IMR-90 (cell line): ENCODE measurements at places on chromosomes 3 and 15.

GRCh38 chr15:77856705-77857346, 220.7 kb downstream of the TBC1D2B start:
- no peak for DNase-seq

GRCh38 chr3:192409838-192410683, 317.3 kb downstream of the FGF12 start:
- DNase-seq = no peak

DNA sequence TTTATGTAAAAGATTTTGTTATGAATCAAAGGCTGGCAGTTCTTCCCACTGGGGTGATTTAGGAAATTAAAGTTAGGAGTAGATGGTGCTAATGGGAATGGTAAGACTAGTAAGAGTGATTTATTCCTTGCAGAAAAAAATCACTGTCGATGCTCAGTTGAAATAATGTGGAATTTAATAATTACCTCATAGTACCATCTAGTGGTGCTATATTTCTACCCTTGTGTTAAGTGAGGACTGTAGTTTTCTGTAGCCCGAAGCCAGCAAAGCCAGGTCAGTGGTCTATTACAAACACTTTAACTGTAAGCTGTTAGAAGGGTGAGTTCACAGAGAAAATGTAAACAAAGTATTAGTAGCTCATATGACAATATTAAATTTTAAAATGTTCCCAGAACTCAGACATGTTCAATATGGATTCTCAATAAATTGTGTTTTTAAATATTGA, 39.5 kb upstream of the GOLGA8J start:
- peak; percentile 29 for DNase-seq

- DNase-seq = no peak
Observed at GRCh38 chr3:53102601-53103147, 27.6 kb downstream of the RFT1 start.

- DNase-seq = no peak
Observed at GRCh38 chr3:24545887-24546286, 51.2 kb upstream of the THRB start.

DNA sequence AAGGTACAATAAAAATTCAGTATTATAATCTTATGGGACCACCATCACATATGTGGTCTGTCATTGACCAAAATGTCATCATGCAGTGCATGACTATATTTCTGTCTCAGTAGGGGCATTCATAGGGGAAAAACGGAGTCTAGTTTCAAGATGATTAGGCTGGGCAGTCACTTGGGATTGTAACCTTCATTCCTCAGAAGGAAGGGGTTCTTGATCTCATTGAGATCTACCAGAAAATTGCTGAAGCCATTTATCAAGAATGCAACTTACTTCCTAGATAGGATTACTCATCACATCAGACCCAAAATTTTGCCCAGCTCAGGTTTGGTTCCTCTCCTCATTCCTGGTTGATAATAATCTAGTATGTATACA, 37.3 kb downstream of the BTD start:
- DNase-seq = no peak

DNA sequence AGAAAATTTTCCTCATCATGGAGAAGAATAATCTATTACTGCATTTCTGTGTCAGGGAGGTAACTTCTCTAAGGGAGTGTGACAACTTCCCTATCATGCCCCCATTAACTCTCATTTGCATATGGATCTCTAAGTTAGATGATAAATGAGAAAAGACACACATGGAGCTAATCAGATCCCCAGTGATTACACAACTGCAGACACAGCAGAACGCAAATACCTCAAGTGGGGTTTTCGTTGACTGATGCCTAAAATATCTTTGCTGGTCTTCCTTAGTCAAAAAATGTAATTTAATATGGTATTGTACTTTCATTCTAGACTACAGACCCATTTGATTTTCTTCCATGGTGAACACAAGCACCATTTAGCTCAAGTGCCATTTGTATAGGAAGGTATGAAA, 630.5 kb downstream of the TBL1XR1 start:
- DNase-seq = no peak

- DNase-seq = no peak
Observed at GRCh38 chr3:174049472-174049871, 651.9 kb downstream of the NLGN1 start.

DNA sequence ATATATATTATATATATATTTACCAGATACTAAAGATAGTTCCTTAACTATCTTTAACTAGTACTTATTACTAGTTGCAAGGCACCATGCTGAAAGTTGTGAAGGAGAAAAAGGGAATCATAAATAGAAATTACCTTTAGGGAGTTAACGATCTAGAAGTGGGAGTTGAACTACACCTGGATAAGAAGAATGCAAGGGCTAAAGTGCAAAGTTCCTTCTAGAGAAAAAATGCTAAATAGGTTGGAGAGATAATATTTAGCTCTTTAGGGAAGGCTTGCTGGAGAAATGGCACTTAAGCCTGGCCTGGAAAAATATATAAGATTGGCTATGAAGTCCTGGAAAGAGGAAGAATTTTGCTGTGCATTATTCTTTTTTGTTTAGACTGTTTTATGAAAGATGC, 130.6 kb upstream of the IGSF10 start:
- DNase-seq = no peak

DNA sequence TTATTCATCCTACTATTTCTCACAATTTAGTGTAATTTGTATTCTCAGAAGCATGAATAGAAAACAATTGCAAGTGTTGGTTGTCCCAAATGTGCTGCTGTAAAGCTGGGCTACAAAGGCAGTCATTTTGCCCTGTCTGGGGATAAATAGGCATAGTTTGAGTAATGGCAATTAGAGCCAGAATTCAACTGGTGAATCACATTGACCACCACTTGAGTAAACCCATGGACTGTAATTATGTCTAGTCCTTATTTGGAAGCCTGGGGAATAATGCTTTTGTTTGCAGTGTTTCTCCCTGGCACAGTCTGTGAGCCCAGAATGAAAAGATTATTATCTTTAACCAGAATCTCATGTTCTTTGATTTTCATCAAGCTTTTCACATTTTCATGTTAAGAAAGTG, 30.5 kb upstream of the CHL1 start:
- DNase-seq = no peak

DNA sequence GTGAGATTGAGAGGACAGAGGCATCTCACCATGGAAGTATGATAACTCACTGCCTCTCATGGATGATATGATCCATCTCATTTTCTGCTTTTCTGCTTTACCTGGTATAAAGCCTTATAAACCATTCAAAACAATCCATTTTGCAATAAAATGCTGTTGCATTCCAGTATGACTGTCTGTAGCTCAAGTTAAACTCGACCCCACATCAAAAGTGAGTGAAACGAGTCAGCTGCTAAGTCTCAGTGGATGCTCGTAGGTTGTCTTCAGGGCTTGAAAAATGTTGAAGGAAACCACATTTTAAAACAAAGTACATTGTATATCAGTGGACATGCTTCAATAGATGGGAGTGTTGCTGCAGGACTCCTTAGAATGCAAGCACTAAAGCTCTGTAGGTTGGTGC, 839.0 kb downstream of the TUSC7 start:
- peak; percentile 23 for DNase-seq

DNA sequence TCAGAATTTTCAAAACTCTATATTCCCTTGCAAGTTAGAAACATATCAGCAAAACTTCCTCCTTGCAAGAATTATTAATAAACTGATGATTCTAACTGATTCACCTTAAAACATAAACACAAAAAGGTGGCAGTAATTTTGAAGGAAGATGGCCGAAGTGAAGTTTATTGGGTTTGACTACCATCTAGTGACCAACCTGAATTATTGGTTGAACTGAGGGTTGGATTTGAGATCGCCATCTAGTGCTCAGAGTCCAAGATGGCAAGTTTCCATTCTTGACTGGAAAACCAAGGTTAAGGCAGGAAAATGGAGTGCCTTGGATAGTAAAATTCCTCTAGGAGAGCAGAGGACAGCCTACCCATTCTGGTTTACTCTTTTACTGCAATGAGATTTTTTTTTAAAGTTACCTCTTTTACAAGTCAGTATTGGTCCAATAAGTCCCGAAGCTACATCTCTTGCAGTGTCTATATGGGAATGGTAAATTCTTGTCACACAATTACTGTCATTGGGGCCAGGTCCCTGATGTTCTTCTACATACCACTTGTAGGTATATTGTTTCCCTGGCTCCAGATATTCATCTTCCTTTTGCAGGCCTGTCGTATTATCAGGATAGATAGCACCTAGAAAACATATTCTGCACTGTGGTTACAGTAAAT, 51.6 kb upstream of the CP start:
- peak; percentile 91 for DNase-seq

GRCh38 chr15:68232937-68233336, 3.4 kb upstream of the CLN6 start:
- no peak for DNase-seq

DNA sequence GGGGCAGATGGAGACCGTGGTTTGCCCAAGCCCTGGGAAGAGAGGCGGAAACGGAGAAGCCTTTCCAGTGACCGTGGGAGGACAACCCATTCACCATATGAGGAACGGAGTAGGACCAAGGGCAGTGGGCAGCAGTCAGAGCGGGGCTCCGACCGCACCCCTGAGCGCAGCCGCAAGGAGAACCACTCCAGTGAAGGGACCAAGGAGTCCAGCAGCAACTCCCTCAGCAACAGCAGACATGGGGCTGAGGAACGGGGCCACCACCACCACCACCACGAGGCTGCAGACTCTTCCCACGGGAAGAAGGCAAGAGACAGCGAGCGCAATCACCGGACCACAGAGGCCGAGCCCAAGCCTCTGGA, 2.0 kb downstream of the RBM15B start:
- DNase-seq = no peak

- DNase-seq = no peak
Observed at GRCh38 chr3:38597502-38598060, 51.9 kb downstream of the SCN5A start.

DNA sequence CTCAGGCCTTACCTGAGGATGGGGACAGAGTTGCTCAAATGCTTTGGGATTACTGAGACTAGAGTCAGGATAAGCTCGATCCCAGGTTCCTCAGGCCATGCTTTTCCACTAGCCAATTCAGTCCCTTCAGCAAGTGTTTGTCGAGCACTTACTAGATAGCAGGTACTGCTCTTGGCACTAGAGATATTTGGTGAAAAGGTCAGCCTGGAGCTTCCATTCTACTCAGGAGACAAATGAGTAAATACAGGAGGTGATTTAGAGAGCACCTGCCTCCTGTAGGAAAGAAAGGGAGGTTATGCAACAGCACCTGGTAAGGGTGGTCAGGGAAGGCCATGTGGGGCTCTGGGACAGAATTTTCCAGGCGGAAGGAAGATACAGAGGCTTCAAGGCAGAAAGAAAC, 99.9 kb downstream of the CACNA1D start:
- DNase-seq = no peak

- no peak for DNase-seq
Observed at GRCh38 chr3:115828401-115828800, 205.1 kb downstream of the GAP43 start.

GRCh38 chr15:23518104-23518503, 47.4 kb upstream of the MKRN3 start:
- no peak for DNase-seq

DNA sequence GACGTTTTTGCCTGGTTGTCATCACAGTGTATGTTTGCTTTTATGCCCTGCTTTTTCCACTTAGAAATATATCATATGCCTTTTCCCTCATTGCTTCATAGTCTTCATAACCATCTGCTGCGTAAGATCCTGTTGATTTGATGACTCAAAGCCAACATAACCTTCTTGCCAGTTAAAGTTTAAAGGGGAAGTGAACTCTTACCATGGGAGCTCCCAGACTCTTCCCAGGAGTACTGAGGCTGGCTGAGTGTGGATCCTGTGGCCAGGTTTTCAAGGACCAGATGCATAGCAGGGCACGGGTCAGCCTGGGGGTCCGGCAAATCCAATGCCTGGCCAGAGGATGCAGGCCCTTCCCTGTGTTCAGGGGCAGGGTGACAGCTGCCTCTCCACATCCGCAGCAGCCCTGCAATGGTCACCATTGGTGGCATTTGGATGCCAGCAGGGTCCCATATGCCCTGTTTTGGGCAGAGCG, 42.0 kb upstream of the SACM1L start:
- DNase-seq = peak; percentile 94
